ENCODE measurements at places on chromosomes 1 and 21. TPM values are rescaled to one million over a fixed set of nuclear protein-coding genes. Genes with fewer than 3 reads are reported as not detected.

DNA sequence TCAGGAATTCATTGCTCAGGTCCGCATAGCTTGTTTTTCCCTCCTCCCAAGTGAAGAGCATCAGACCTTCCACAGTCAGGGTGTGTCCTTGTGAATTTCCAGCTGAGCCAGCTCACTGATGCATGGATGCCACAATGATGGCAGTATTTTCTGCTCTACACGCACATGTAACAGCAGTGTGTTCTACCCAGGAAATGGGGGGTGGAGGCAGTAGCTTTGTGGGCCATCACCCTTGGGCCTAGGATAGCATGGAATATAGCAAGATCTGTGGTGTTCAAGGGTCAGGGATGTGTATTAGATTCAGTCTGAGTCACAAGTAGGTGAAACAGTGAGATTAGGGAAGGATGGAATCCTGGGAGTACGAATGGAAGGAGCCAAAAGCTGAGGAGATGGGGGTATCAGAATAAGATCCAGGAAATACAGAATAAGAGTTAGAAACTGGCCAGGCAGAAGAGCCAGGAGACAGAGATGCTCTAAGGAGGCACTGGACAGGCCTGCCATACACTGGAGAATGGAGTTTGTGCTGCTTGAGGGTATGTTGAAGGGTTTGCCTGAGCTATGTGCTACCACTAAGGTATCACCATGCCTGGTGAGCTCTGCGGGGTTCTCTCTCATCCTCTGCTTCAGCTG is 90.6 kb upstream of the CNIH3 start:
- DNase-seq: no peak

GRCh38 chr1:173257805-173258204 is 50.7 kb upstream of the TNFSF4 start:
- no peak for DNase-seq

FTCD gene
- polyA plus RNA-seq: 15.1 TPM

DNA sequence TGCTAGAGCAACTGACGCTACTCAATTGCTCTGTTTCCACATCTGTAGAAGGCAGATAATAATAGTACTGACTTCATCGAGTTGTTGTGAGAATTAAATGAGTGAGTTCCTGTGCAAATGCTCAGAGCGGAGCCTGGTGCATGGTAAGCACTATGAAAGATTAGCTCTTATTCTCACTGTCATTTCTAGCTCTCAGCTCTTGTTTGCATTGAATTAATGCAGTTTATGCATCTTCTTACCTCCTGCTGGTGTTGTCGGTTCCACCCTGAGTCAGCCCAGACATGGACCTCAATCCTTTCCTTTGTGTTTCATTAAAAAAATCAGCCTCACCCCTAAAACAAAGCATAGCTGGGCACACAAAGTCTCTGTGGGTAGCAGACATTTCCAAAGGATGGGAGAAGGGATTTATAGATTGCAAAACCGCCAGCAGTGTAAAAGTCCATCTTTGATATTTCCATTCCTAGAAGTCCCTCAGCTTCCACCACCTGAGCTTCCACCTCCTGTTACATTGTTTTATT is 254.4 kb upstream of the CSF3R start:
- DNase-seq: no peak

- DNase-seq: no peak
Measured at GRCh38 chr1:36963006-36963405, 71.3 kb downstream of the GRIK3 start.

DNA sequence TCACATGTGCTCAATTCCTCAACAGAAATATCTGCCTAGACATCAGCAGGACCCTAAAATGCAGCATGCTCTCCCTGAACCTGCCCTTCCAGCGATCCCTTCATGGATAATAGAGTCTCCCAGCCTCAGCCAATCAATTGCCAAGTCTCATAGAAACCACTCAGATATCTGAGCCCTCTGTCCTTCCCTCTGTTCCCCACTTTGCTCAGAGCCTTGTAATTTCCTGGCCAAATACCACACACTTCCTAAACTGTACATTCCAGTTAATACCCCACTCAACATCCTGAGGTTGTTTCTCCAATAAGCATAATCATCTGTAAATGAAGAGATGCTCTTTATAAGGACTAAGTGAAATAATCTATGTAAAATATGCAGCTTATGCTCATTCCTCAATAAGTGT is 59.3 kb upstream of the PTGFRN start:
- DNase-seq: no peak

- no peak for DNase-seq
Measured at GRCh38 chr1:92441697-92442342, 44.9 kb downstream of the GFI1 start.

GRCh38 chr1:33349778-33350610 is 29.1 kb upstream of the A3GALT2 start:
- no peak for DNase-seq

CFAP57 gene
- 2.7 TPM for polyA plus RNA-seq

DNA sequence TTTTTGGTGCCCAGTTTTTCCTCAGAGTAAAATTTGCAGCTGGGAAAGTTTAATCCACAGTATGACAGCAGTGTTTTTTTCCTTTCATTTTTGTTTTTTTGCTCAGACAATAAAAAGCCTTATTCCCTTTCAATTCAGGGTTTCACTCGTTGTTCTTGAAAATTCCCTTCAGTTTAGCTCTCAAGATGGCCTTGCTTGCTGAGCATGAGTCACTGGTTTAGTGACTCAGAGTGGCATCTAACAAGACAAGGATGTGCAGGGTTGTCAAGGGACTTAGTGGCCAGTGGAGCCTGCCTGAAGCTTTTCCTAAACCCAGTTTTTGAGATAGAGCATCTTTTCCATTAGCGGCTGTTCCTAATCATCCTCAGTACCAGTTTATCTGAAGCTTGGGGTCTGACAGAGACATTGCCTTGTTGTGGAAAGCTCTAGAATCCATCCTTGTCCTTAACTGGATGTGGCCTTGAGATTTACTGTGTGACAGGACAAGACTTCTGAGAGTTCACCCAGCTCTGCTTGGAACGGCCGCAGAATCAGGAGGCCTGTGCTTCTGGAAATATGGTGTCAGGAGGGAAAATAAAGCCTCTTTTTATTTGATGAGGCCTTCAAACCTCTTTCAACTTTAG is 48.4 kb upstream of the DNAJC6 start:
- DNase-seq: no peak

GRCh38 chr1:161954050-161954449 is 69.6 kb downstream of the OLFML2B start:
- no peak for DNase-seq

GRCh38 chr21:28789523-28789922 is 203.2 kb downstream of the LTN1 start:
- DNase-seq: no peak

DNA sequence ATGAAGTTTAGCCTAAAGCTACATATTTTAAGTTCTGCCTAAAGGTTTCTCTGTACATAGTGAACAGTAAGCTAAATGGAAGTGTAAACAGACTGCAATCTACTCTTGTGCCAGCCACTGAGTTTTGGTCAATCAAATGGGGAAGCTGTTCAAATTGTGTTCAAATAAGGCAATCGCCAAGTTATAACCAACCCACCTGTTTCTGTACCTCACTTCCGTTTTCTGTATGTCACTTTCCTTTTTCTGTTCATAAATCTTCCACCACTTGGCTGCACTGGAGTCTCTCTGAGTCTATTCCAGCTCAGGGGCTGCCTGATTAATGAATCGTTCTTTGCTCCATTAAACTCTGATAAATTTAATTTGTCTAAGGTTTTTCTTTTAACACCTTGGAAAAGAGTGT is 10.8 kb upstream of the THEM4 start:
- no peak for DNase-seq

DNA sequence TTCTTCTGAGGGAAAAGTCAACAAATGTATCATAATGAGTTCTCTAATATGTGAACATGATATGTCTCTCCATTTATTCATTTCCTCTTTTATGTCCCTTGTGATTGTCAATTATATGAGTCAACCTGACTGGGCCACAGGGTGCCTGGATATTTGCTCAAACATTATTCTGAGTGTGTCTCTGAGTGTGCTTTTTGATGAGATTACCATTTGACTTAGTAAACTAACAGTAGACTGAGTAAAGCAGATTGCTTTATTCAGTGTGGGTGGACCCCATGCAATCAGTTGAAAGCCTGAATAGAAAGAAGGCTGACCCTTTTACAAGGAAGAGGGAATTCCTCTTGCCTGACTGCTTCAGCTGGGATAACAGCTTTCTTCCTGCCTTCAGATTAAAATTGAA is 142.6 kb downstream of the SLC35F3 start:
- no peak for DNase-seq

GRCh38 chr1:46423574-46424240 is 29.6 kb downstream of the FAAH start:
- no peak for DNase-seq

GRCh38 chr1:231857609-231858135 is 231.1 kb downstream of the DISC1 start:
- no peak for DNase-seq

- DNase-seq: no peak
Measured at GRCh38 chr1:34685225-34685624, 69.6 kb upstream of the GJB5 start.

DNA sequence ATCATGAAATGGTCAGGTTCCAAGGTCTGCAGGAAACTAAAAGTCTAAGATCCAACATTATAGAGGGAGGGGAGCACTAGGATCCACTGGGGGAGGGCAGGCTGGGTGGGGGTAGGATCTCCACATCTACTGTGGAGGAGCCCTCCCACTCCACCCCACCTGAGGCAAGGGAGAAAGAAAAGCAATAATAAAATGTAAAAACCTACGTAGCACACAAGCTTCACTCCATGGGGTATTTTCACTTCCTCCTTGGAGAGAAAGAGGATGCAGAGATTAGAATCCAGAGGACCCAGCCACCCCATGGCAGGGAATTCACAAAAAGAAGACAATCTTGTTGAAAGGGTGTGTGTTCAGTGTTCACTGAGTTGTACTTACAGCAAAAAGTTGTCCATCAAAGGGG is 14.4 kb downstream of the SPOCD1 start:
- no peak for DNase-seq

GRCh38 chr1:195306281-195306680 is 1302.0 kb downstream of the KCNT2 start:
- DNase-seq: no peak

GRCh38 chr1:212754680-212755079 is 36.9 kb downstream of the NSL1 start:
- no peak for DNase-seq

- no peak for DNase-seq
Measured at GRCh38 chr1:167714098-167714438, 7.7 kb upstream of the MPZL1 start.

DNA sequence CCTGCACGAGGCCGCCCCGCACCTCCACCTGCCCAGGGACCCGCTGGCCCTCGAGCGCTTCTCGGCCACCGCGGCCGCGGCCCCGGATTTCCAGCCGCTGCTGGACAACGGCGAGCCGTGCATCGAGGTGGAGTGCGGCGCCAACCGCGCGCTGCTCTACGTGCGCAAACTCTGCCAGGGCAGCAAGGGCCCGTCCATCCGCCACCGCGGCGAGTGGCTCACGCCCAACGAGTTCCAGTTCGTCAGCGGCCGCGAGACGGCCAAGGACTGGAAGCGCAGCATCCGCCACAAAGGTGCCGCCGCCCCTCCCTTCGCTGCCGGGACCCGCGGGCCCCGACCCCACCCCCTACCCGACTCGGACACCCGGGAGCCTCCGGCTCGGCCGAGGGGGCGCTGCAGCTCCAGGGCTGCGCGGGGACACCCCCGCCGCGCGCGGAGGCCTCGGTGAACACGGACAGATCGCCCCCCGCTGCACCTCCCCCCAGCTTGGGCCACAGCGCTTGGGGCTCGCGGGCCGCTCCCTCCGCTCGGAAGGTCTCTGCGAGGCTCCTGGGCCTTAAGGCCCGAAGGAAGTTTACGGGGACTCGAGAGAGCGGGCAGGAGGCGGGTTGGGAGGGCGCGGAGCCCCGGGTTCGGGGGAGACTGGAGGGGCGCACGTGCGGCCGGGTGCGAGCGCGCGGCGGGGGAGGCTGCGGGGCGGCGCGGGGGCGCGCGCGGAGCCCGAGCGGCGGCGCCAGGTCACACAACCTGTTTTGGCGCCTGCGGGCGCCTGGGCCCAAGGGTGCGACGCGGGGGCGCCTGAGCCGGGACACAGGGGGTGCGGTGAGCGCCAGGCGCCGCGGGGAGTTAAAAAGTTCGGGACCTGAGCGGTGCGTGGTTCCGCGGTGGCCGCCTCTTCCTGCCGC is 1.2 kb downstream of the SAMD11 start:
- no peak for DNase-seq

CENPF gene
- 92.2 TPM for polyA plus RNA-seq

C1orf167 gene
- polyA plus RNA-seq: 0.36 TPM

- DNase-seq: no peak
Measured at GRCh38 chr1:206116191-206116872, 856 bp downstream of the AVPR1B start.

DNA sequence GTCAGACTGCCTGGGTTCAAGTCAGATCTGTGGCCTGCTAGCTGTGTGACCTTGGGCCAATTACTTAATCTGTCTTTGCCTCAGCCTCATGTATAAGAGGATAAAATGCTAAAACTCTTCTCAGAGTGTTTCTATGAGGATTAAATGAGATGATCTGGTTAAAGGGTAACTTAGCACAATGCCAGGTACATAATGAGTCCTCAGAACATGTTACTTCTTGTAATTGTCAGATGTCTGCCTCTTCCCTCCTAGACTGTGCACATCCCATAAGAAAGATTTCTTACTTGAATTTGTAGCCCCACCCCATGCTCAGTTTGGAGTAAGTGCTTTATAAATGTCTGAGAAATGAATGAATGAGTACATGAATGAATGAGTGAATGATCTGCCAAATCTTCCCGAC is 34.6 kb upstream of the HIVEP3 start:
- DNase-seq: no peak

DNA sequence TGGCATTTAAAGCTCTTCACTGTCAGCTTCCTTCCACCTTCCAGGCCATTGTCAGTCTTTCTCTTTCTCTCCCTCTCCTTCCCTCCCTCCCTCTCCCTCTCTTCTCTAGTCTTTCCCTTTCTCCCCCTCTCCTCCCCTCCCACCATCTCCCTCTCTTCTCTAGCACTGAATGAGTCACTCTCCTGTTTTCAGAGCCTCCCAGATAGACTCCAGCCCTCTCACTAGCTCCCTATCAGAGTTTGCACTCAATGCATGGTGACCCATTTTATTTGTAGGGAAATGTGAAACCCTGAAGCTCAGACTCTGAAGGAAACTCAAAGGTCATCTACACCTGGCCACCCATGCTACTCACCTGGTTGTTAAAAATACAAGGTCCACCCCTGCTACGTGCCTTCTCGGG is 4.4 kb upstream of the MATN1 start:
- DNase-seq: no peak

BSDC1 gene
- polyA plus RNA-seq: 60.3 TPM

GRCh38 chr1:38433084-38433722 is 386.6 kb upstream of the POU3F1 start:
- DNase-seq: no peak
